ENCODE measurements at places on chromosomes 2 and 18.

- DNase-seq = no peak
Observed at GRCh38 chr18:71902482-71902881, 641.7 kb downstream of the CBLN2 start.

DNA sequence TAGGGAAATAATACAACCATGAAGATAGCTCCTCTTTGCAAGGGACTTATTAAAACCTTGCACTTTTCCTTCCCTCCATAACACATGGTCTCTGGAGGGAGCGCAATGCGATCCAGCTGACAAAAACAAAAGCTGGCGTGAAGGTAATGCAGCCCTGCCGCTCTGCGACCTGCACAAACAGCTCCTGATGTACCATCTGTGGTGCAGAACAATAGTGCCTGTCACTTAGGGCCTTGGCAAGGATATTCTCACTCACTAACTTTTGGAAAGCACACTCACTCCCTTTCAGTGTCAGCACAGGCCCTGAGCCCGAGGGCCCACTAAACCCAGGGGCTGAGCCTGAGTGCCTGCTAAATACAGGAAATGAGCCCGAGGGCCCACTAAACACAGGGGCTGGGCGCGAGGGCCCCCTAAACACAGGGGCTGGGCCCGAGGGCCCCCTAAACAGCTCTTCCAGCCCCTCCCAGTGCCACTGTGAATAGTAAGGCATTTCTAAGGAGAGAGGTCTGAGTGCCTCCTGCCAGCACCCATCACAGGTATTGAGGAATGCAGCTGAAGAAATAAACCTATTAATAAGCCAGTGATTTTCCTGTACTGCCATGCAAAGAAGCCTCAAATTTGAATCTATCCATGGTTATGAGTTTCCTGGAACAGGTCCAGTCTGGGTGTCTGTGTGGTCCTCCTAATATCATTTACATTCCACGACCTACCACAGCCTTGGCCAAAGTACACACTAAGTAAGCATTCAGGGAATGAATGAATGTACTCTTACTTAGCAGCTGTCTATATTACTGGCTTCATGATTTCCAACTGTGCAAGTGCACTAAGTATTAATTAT lies 9.3 kb downstream of the L3MBTL4 start:
- DNase-seq = no peak

GRCh38 chr2:10162586-10163497 lies 40.3 kb downstream of the RRM2 start:
- DNase-seq = no peak

GRCh38 chr2:26692897-26693849 lies 651 bp downstream of the KCNK3 start:
- DNase-seq = no peak

- DNase-seq = no peak
Observed at GRCh38 chr2:223044092-223044836, 7.7 kb upstream of the KCNE4 start.

- no peak for DNase-seq
Observed at GRCh38 chr2:70956141-70956540, 20.4 kb downstream of the ATP6V1B1 start.

- DNase-seq = no peak
Observed at GRCh38 chr2:5886462-5886861, 194.3 kb downstream of the SOX11 start.

DNA sequence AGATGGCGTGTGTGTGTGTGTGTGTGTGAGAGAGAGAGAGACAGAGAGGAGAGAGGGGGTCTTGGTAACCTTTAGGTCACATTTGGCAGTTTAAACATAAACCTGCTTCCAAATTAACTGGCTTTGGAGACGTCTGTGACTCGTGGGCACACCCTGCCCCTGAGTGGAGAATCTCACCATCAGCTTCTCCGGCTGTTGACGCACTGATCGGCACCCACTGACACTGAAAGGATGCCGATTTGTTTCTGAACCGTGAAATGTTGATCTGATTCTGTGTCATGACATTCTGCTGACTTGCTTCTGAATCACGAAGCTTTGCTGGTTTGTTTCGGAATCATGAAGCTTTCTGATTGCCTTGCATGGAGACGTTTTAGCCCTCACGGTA lies 114.7 kb downstream of the RTP5 start:
- no peak for DNase-seq

DNA sequence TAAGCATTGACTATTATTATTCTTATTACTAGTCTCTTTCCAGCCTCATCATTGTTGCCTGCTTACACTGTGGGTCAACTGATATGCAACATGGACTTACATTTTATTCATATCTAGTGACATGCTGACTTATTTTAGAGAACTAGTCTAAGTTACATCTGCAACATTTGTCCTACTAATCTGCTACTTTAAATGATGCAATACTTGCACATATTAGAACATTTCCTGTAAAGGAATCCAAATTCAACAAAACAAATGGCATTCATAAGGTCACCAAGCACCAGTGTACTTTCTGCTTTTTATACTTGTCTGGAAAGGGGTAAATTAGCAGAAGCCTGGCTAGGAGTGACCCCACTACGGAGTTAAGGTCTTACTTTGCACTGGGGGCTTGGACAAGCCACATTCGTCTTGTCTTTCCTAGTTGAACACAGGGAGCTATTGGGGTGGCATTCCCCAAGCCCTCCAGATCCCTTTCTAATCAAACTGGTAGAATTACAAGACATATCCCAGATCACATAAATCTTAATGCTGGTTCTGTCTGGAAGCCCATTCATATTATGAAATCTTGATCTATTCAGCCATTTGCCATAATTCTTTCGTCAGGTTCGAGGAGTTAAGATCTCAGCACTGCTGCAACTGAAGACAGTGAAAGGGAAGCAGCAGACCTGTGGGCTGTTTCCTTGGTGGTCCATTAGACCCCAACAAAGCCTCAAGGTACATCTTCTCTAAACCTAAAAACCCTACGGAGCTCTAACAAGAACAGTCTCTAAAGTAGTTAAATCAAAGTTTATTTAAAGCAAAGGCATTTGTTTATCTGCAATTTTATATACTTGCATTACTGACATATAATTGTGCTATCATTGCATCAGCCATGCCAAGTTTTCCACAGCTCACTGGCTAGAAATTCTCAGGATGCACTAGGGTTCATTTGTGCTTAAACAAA lies 49.9 kb upstream of the RTN4 start:
- DNase-seq = no peak

GRCh38 chr2:32937602-32938448 lies 8.9 kb upstream of the LTBP1 start:
- no peak for DNase-seq
